ENCODE measurements at places on chromosomes 16 and 17. TPM values are rescaled to one million over a fixed set of nuclear protein-coding genes. Genes with fewer than 3 reads are reported as not detected.

- H3K27me3 ChIP-seq: peaks cover 26% of the 10 kb centered on the region
- no peak overlapping the region for H3K4me3 ChIP-seq
- DNase-seq: no peak
- no peaks in the 10 kb centered on the region for H3K36me3 ChIP-seq
- H3K27ac ChIP-seq: no peak overlapping the region
These were observed 153.4 kb downstream of the SDK2 start for GRCh38 chr17:73490851-73491250.

DNA sequence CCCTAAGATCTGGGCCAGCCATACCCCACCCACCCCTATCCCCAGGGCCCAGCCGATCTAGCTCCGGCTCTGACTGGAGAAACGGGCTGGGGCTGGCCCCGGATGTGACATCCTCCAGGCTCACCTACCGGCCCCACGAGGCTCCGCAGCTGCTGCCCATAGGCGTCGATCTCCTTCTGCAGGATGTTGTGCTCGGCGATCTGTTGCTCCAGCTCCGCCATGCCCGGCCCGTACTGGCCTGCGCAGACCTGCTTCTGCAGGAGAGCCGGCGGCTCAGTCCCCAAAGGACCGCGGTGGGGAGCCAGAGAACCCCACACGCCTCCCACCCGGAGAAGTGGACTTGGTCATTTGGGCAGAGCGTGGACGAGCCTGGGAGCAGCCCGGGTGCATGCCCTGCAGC is 4.8 kb downstream of the EVPL start:
- no peak overlapping the region for H3K4me3 ChIP-seq
- H3K27me3 ChIP-seq: no peaks in the 10 kb centered on the region
- H3K27ac ChIP-seq: no peak overlapping the region
- H3K36me3 ChIP-seq: no peaks in the 10 kb centered on the region

DNA sequence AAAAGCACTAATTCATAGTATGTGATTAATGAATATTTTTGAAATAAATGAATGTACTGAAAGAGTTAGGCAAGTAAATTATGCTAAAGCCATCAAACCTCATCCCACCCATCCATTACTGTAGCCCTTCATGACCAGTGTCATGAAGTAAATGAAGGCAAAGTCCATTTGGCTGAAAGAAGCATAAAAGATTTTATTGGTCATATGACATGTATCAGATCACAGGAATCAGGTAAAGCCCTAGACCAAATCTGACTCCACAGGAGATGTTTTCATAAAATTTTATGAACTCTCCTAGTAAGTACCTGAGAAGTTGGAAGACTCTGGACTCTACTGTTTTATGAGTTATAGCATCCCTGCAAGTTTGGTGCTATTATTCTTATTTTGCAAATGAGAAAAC is 213.5 kb downstream of the TMEM114 start:
- H3K27ac ChIP-seq: no peak overlapping the region
- no peaks in the 10 kb centered on the region for H3K27me3 ChIP-seq
- H3K36me3 ChIP-seq: no peaks in the 10 kb centered on the region
- H3K4me1 ChIP-seq: no peaks in the 10 kb centered on the region
- no peak overlapping the region for H3K4me3 ChIP-seq
- DNase-seq: no peak

DNA sequence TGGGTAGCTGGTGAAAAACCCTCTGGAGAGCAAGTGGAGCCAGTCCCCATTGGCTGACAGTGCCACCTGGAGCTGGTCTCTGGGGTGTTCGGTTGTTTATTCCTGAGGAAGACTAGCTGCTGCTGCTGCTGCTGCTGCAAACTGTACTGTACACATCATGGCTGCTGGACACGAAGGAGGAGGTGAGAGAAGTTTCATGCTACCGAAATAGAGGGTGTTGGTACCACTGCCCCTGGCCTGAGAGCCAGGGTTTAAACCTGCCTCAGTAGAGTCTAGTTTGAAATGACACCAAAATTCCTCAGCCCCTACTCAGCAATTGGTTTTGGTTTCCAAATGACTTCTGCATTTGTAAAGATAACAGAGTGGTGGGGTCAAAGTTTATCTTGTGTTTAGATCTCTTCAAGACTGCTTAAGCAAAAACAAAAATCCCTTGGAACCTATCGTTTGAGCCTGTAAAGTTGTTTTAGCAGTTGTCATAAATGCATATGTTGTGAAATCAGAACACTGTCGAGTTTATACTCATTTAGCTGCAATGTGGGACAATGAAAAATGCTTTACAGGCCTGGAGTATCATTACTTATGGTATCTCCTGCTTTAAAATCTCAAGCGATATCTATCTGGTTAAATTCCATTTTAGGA is 40.8 kb downstream of the CYB5B start:
- no peak for DNase-seq
- peaks cover 6% of the 10 kb centered on the region for H3K36me3 ChIP-seq
- no peak overlapping the region for H3K27ac ChIP-seq
- H3K27me3 ChIP-seq: no peaks in the 10 kb centered on the region
- H3K4me1 ChIP-seq: no peaks in the 10 kb centered on the region

Gene KRT20
- not detected for total RNA-seq

Gene ACSM2A
- total RNA-seq: not detected

Gene KRTAP2-1
- not detected for total RNA-seq

DNA sequence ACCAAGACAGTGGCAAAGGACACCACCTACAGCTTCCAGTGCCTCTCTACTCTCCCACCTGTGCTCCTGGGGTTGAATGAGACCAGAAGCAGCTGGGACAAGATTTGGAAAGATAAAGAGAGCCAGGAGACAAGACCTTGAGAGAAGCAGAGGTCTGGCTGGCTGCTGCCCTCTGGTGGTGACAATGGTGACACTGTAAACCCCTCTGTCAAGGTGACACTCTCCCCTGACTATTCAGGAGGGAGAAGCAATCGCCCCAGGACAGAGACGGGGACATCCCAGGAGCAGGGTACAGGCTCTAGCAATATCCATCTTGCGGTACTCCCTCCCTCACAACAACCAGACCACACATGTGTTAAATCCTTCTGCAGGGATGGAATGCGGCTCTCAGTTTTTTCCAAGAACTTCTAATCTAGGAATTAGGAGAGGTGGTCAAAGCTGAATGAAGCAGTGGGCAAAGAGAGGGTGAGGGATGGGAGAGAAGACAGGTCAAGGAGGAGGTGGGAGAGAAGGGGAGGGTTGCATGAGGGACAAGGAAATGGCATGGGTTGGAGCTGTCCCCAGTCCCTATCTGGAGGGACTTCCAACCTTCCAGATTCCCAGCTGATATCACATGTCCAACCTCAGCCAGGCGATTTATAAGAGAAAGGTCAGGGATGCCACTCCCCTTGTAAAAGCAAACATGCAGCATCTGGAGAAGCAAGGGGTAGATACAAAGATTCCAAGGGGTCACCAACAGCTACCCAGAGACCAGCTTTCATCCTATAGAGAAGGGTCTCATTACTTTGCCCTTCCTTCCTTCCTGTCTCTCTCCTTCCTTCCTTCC is 2.9 kb downstream of the PHOSPHO1 start:
- no peak overlapping the region for H3K27ac ChIP-seq
- peaks cover 30% of the 10 kb centered on the region for H3K27me3 ChIP-seq
- H3K36me3 ChIP-seq: no peaks in the 10 kb centered on the region
- H3K4me3 ChIP-seq: no peak overlapping the region

Gene SPATA22
- 0.37 TPM for total RNA-seq

Gene G6PC1
- total RNA-seq: not detected

DNA sequence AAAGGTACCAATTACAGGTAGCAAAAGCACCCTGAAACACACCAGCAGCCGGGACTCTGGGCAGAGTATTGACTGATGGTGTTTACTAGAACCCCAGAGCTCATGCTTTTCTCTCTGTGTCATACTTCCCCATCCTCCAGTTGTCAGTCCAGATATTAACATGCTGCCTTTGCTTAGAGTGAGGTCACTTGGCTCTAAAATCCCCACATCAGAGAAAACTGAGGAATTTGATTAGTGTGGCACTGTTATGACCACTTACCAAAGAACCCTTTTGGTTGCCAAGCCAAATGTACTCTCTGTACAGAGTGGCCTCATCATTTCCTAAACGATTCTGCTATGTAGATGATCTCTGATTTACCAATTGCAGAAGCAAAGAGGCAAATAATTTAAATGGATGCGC is 80.4 kb downstream of the ABCC12 start:
- H3K4me3 ChIP-seq: no peak overlapping the region
- no peaks in the 10 kb centered on the region for H3K27me3 ChIP-seq
- H3K4me1 ChIP-seq: no peaks in the 10 kb centered on the region

DNA sequence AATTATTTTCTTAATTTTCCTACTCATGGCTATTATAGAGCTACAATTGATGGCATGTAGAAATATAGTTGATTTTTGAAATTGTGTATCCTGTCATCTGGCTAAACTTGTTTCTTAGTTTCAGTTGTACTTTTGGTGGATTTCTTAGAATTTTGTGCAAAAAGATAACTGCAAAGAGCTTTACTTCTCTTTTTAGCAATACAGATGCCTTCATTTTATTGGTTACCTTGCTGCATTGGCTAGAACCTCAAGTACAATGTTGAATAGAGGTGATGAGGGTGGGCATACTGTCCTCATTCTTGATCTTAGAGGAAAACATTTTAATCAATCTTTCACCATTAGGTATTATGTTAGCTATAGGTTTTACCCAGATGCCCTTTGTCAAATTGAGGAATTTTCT is 67.9 kb downstream of the METRNL start:
- no peaks in the 10 kb centered on the region for H3K36me3 ChIP-seq
- H3K4me1 ChIP-seq: peaks cover 10% of the 10 kb centered on the region
- DNase-seq: no peak
- H3K4me3 ChIP-seq: no peak overlapping the region

GRCh38 chr16:83577078-83577745 is 230.6 kb upstream of the HSBP1 start:
- H3K4me3 ChIP-seq: no peak overlapping the region
- H3K36me3 ChIP-seq: no peaks in the 10 kb centered on the region
- no peak for DNase-seq

GRCh38 chr17:14859542-14859941 is 405.6 kb downstream of the PMP22 start:
- no peak overlapping the region for H3K27ac ChIP-seq
- H3K27me3 ChIP-seq: no peaks in the 10 kb centered on the region
- no peaks in the 10 kb centered on the region for H3K36me3 ChIP-seq
- no peaks in the 10 kb centered on the region for H3K4me1 ChIP-seq
- no peak for DNase-seq

- peak; percentile 82 for DNase-seq
- no peak overlapping the region for H3K27ac ChIP-seq
- H3K36me3 ChIP-seq: no peaks in the 10 kb centered on the region
- H3K4me3 ChIP-seq: no peak overlapping the region
- peaks cover 36% of the 10 kb centered on the region for H3K4me1 ChIP-seq
- H3K27me3 ChIP-seq: no peaks in the 10 kb centered on the region
These were observed 1.2 kb upstream of the P2RX1 start for GRCh38 chr17:3917391-3917931.

- peak overlapping the region; percentile 31 for H3K27ac ChIP-seq
- no peaks in the 10 kb centered on the region for H3K27me3 ChIP-seq
- no peaks in the 10 kb centered on the region for H3K4me1 ChIP-seq
- DNase-seq: no peak
These were observed 709.1 kb downstream of the CDH11 start for GRCh38 chr16:64412578-64413280.

GRCh38 chr17:6041246-6041645 is 28.9 kb upstream of the WSCD1 start:
- peaks cover 5% of the 10 kb centered on the region for H3K27me3 ChIP-seq
- H3K4me3 ChIP-seq: no peak overlapping the region
- DNase-seq: no peak
- H3K36me3 ChIP-seq: no peaks in the 10 kb centered on the region
- peaks cover 4% of the 10 kb centered on the region for H3K4me1 ChIP-seq

All from heart right ventricle (tissue), 16 donors.